Activated CD4-positive, alpha-beta T cell treated with anti-CD3 and anti-CD28 coated beads for 36 hours (primary cell): ENCODE measurements at places on chromosomes 6 and 20. TPM values are rescaled to one million over a fixed set of nuclear protein-coding genes. Genes with fewer than 3 reads are reported as not detected.

- H3K36me3 ChIP-seq: no peaks in the 10 kb centered on the region
- H3K27me3 ChIP-seq: peaks cover 20% of the 10 kb centered on the region
- peaks cover 8% of the 10 kb centered on the region for H3K4me1 ChIP-seq
- H3K27ac ChIP-seq: no peak within 1 kb of the TSS
- DNase-seq: peak; percentile 68
Observed at GRCh38 chr20:38165089-38165965, at the start of gene TGM2. TSS of gene TGM2 (minus strand) at chr20:38165270. CDS start at chr20:38165198, 72 bp downstream.

NOL7 gene
- total RNA-seq: 97.3 TPM

- H3K27ac ChIP-seq: peak overlapping the region; percentile 13
- DNase-seq: peak; percentile 81
- H3K27me3 ChIP-seq: peaks cover 46% of the 10 kb centered on the region
- peak overlapping the region; percentile 61 for H3K4me3 ChIP-seq
Observed at GRCh38 chr6:30101444-30102413, 11.2 kb downstream of the TRIM31 start.

- DNase-seq: no peak
- H3K27ac ChIP-seq: no peak overlapping the region
- peaks cover 7% of the 10 kb centered on the region for H3K27me3 ChIP-seq
- H3K4me3 ChIP-seq: no peak overlapping the region
- H3K36me3 ChIP-seq: no peaks in the 10 kb centered on the region
- no peaks in the 10 kb centered on the region for H3K4me1 ChIP-seq
Observed at GRCh38 chr6:146814148-146814750, 215.5 kb downstream of the ADGB start.

GRCh38 chr20:4592316-4593148, 129.2 kb upstream of the PRND start:
- peaks cover 7% of the 10 kb centered on the region for H3K4me1 ChIP-seq
- H3K4me3 ChIP-seq: peak overlapping the region; percentile 51
- peaks cover 10% of the 10 kb centered on the region for H3K27me3 ChIP-seq
- DNase-seq: peak; percentile 76

DNA sequence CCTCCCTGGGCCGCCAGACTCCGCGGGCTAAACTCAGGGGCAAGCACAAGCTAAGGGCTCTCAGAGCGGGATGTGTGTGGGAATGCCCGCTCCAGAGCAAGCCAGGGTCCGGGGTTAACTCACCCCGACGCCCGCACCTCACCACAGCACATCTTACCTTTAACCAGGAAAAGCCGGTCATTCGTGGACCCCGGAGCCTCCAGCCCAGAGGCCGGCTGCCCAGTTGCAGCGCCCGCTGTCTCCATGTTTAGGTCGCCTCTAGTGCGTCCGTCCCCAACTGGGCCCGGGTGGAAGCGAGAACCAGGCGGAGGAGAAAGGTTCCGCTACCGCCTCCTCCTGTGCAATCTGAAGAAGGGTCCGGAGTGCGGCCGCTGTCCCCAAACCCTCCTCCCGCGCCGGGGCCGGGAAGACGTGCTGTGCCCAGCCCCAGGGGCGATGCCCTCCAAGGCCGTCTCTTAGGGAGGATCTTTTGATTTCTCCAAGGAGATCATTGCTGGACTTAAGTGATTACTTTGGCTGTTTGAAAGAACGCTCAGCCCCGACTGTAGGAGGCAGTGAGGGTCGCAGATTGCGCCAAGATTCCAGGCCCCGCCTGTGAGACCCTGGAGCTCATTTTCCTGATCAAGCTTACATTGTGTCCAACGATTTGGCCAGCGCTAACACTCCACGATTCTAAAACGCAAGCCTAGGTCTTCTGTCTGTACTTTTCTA, at the start of gene TMEM242:
Gene TMEM242 (minus strand): TSS at position 265 of the 711 bp plus-strand sequence. CDS start 20 bp downstream, at position 245.
- H3K27ac ChIP-seq: peak within 1 kb of the TSS; percentile 87
- peaks cover 30% of the 10 kb centered on the region for H3K4me1 ChIP-seq
- peaks cover 9% of the 10 kb centered on the region for H3K36me3 ChIP-seq
